ENCODE measurements at places on chromosomes 3 and 15. TPM values are rescaled to one million over a fixed set of nuclear protein-coding genes. Genes with fewer than 3 reads are reported as not detected.

DNA sequence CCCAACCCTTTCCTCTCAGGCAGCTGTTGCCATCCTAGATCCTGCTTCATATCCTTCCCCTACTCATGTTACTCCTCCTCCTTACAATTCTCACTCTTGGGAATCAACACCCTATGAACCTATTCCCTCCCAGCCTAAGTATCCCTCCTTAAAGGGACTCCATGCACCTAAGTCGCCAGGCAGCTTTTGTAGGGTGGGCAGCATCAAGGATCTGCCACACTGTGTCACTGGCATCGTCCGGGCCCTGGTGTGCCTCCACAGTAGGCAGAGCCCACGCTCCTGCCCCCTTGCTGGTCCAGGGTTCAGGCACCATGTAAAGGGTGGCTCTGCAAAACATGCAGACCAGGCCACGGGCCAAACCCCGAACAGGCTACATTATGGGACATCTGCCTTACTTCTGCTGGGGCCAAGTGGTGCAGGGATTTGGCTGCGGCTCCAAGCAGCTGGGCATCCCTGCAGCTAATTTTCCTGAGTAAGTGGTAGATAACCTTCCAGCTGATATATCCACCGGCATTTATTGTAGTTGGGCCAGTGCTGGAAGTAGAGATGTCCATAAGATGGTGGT lies 53.4 kb downstream of the GSK3B start:
- DNase-seq: no peak

- DNase-seq: no peak
Observed at GRCh38 chr3:59660376-59660775, 610.6 kb upstream of the CFAP20DC start.

DNA sequence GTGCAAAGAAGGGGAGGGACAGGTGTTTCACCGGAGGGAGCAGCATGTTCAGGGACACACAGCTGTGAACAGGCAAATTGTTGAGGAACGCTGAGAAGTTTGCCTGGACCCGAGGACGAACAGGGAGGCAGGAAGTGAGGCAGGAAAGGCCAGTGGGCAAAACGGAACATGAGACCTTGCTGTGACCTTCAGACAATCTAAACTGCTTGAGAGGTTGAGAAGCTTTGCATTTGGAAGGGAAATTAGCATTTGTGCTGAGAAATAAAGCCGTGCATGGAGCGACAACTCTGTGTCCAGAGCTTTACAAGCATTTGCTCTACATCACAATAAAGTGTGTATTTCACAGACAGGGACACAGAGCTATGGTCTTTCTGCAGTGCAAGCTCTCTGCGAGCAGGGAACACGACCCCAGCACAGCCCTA lies 47.9 kb downstream of the CDC25A start:
- DNase-seq: no peak

DNA sequence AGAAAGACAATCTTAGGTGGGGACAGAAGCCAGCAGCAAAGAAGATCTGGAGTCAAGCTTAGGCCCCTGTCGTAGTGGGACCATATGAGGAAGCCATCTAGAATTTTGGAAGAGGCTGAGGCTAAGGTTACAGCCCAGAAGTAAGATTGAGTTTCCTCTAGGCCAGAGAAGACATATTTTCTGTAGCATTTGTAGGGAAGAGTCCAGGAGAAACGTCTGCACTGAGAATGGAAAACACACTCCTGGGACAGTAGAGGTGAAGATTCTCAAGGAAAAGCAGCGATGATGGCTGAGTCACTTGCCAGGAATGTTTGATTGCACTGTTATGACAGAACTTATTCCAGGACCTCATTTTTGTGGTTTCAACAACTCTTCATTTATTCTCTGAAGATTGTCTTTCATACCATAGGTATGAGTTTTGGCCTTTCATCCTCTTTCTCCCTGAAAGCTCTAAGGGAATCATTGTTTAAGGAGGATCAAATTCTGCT lies 107.2 kb downstream of the GTPBP8 start:
- DNase-seq: no peak

GRCh38 chr15:25401501-25401900 lies 37.3 kb downstream of the UBE3A start:
- DNase-seq: no peak

GRCh38 chr3:99972380-99973104 lies 141.8 kb downstream of the FILIP1L start:
- no peak for DNase-seq

GRCh38 chr15:39414201-39414600 lies 166.7 kb upstream of the THBS1 start:
- DNase-seq: no peak

GPR149 gene
- total RNA-seq: not detected

GRCh38 chr3:197103766-197104165 lies 74.1 kb upstream of the MELTF start:
- no peak for DNase-seq

DNA sequence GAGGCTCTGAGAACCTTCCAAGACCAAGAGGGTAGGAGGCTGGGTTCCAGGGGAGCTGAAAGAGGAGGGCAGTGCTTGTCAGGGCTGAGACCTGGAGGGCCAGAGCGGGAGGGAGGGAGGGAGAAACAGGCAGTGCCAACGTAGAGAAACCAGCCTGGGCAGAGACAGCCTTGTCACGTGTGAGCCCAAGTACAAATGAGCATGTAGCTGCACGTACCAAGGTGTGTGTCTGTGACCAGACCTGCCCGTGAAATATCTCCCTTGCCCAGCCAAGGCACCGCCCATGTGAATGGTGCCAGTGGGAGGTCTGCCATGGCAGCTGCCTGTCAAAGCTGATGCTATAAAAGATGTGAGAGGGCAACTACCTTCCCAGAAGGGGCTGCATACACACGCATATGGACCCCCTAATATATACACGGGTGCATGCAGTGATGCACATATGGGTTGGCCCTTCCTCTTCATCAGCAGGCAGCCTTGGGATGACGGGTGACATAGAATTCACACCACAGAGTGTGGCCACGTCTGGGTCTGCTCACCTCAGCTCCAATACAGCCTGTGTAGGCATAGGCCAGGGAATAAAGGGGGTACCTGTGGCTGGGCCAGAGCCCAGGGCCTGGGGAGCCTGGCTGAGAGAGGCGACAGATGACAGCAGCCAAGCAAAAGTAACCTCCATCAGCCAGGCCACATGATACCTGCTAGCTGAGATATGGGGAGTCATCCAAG lies 7.8 kb upstream of the CTDSPL start:
- DNase-seq: no peak

GRCh38 chr3:179083977-179084376 lies 12.4 kb upstream of the ZMAT3 start:
- no peak for DNase-seq

DNA sequence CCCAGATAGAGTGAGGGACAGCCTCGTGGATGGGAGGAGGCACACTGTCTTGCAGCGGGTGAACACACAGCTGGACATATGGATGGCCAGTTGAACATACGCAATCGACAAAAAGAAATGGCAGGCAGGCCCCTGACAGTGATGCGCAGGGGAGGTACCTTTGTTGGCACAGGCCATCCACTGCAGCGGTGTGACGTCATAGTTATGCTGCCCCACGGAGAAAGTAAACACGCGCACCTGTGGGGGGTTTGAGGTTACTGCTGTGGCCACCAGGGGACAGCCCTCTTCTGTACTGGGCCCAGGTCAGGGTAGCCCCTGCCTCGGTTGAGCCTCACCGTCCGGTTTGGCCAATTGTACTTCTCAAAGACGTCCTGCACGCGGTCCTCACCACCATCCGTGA lies 19.4 kb upstream of the TMEM115 start:
- no peak for DNase-seq

DNA sequence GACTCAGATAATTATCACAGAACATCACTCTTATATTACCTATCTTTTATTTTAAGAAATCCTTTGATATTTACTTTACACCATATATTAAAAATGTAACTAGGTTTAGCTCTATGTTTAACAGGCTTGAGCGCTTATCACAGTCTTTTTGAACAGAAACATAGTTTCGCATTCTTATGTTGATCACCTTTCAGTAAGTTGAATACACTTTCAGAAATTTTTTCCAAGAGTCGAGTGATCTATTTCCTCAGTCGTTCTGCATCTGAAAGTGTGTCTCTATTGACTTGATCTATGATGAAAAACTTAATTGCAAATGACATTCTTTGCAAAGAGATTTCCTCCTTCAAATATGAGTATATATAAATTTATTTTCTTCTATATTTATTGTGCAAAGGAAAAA lies 516.6 kb upstream of the KCNMB2 start:
- no peak for DNase-seq
